ENCODE measurements at places on chromosomes 13 and 19.
A peak's percentile ranks its signal among the peaks of the same experiment; 100 is the strongest.

- DNase-seq: no peak
Measured at GRCh38 chr13:98977568-98978265, at the start of gene DOCK9. Gene DOCK9, minus strand, starts transcription at chr13:98978064. Its CDS starts 155 bp downstream, at chr13:98977909.

DNA sequence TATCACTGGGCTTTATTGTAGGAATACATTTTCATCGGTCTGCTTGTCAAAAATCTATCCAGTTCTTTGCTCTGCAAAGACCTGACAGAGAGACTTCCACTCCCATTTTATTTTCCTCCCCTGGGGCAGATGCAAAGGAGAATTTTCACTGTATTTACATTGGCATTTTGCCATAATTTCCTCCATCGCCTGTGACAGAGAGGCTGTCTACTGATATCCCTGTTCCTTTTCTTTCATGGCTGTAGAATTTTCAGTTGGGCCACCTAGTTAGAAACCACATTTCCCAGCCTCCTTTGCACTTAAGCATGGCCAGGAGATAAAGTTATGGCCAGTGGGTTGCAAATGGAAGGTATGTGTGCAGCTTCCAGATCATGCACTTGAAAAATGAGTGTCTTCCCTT lies 89.3 kb downstream of the NUFIP1 start:
- no peak for DNase-seq

DNA sequence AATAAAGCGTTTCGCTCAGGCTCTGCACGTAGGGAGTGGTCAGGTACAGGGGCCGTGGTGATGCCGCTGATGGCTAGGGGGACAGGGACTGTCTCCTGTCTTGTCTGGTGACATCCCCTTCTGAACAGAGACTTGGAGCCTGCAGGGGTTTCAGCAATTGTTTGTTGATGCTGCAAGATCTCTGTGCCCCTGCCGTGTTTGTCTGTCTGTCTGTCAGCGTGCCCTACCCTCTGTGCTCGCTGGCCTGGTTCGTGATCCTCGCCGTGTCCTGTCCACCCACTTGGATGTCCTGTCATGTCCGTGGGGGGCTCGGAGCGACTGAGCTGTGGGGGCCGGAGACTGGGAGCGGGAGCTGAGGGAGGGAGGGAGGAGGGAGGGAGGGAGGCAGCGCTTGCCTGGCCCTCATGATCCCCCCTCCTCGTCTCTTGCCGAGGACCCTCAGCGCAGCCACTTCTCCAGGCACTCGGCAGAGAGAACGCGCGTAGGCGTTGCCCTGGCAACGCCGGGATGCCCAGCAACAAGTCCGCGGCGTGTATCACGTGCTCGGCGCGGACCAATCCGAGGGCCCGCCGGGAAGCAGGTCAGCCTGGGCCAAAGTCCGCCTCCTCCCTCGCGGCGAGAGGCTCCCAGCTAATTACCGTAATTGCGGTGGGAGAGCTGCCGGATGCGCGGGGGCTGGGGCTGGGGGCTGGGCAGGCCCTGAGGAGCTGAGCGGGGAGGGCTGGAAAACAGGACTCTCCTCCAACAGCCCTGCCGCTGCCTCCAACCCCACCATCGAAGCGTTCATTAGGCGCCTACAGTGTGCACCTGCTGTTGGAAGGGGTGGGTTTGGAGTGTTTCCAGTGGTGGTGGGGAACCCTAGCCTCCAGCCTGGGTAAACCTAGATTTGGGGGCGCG lies 31.9 kb upstream of the FEM1A start:
- peak; percentile 7 for DNase-seq

GRCh38 chr13:26183416-26183815 lies 38.7 kb downstream of the RNF6 start:
- no peak for DNase-seq

DNA sequence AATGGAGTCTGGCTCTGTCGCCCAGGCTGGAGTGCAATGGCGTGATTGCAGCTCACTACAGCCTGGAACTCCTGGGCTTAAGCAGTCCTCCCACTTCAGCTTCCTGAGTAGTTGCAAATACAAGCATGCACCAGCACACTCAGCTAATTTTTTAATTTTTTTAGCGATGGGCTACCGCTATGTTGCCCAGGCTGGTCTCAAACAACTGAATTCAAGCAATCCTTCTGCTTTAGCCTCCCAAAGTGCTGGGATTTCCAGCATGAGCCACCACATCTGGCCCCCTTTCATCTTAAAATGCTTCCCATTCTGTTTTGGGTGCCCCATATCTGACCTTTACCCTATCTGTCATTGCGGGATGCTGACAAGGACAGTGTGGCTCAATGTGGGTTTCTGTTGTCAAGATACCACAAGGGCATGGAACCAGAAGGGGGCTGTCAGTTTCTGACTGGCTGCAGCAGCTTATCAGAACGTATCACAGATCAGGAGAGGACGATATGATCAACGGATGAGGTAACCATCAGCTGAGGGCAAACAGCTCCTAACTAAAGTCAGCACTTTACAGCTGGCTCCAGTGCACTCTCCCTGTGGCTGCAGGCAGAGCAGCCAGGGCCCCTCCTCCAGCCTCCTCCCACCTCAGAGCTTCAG lies 32.4 kb downstream of the GPR42 start:
- no peak for DNase-seq

DNA sequence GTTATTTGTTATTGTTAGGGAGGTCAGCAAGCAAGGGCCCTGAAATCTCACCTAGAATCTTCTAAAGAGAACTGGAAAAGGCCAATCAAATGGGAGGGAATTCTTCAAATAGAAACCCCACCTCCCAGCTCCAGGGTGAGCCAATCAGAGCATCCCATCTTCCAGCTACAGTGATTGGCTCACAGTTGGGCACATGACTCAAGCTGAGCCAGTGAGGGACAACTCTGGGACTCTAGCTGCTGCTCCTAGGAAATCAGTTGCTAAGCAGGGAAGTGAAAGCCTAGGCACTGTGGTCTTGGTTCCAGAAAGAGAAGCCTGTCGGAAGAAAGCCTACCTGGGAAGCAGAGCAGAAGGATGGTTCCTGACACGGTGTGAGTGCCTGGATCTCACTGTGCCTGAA lies 13.4 kb downstream of the TM6SF2 start:
- DNase-seq: no peak

GRCh38 chr19:18014197-18014596 lies 6.2 kb downstream of the ARRDC2 start:
- DNase-seq: no peak

DNA sequence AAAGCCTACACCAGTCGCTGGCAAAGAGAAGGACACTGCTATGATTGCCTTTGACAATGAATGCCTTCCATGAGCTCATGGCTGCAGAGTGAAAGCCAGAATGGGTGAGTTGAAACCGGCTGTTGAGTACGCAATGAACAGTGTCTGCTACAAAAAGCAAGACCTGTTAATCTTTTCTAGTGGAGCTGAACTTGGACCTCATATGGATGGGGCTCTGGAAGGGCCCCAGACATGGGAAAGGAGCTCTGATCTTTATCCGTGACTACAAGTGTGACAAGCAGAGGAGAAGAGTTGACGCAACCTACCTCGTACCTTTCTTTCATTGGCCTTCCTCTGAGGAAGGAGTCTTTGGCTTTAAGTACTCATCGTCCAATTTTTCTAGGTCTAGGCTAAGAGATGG lies 67.1 kb upstream of the TSC22D1 start:
- DNase-seq: no peak

GRCh38 chr13:58324161-58324560 lies 692.6 kb downstream of the PCDH17 start:
- DNase-seq: no peak

DNA sequence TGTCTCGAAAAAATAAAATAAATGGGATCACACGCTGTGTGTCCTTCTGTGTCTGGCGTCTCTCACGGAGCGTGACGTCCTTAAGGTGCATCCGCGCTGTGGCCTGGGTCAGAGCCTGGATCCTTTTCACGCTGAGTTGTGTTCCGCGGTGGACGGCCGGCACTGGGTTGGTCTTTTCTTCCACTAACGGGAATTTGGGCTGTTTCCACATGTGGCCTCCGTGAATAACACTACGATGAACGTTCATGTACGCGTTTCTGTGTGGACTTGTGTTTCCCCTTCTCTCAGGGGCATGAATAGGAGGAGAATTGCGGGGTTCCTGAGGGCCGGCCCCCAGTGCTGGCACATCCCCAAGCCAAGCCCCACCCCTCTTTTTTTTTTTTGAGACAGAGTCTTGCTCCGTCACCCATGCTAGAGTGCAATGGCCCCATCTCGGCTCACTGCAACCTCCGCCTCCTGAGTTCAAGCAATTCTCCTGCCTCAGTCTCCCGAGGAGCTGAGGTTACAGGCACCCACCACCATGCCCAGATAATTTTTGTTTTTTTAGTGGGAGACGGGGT lies 6.2 kb upstream of the PTBP1 start:
- DNase-seq: no peak

DNA sequence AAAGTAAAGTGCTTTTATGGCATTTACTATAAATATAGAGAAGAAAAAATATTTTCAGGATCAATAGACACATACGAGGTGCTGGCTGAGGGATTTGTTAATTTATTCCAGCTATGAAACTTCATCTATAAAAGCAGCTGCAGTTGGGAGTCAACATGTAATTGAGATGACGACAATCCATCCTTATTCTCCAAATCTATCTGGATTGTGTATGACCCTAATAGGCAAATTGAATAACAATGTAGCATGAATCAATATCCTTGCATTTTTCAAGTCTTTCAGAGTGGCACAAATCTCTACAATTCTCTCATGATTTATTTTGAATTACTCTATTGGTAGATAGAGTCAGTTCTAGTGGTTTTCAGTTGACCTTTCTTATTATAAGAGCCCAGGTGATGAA lies 1296.5 kb upstream of the SPRY2 start:
- DNase-seq: no peak

GRCh38 chr13:21075379-21076249 lies 14.2 kb upstream of the LATS2 start:
- no peak for DNase-seq

- DNase-seq: no peak
Measured at GRCh38 chr19:2952953-2953481, 8.2 kb upstream of the ZNF77 start.

GRCh38 chr13:19586904-19587634 lies 25.7 kb upstream of the TPTE2 start:
- peak; percentile 61 for DNase-seq

DNA sequence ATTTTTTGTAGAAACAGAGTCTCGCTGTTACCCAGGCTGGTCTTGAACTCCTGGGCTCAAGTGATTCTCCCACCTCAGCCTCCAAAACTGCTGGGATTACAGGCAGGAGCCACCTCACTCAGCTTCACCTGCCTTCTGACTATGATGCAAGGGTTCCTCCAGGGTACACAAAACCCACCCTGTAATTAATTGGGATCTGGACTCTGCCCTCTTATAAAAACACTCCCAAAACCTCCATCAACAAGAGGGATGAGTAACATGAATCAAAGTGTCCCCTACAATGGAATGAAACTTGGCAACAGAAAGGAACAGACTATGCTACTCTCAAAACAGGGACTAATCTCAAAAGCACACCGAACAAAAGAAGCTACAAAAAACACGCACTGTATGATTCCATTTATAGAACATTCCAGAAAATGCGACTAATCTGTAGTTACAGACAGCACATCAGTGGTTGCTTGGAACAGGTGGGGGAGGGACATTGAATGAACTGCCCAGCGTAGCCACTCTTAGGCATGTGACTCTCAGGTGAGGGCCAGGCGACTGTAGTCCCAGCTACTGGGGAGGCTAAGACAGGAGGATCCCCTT lies 3.2 kb upstream of the PRR36 start:
- no peak for DNase-seq

DNA sequence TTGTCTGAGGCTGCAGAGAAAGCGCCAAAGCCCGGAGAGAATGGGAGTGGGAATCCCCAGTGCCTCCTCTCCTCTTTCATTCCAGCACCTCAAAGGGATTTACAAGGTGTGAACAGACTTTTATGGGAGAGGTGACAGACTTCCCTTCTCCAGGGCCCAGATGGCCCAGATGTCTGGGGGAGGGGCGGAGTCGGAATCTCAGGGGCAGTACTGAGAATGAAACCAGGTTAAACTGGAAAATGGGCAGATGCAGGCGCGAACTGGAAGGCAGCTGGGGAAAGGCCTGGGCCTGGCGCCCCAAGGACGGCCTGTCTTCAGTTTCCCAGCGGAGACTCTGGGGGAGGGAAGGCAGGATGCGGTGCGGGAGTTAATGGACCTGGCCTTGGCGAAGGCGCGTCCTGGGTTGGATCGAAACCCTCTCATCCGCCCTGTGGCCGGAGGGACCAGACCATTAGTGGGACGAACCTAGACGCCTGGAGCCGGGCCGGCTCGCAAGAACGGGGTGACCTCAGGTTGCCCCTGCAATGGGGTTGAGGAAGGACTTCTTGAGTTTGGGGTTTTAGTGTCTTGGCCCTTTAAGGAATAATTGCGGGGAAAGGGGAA lies 592 bp upstream of the TRIP10 start:
- DNase-seq: no peak

DNA sequence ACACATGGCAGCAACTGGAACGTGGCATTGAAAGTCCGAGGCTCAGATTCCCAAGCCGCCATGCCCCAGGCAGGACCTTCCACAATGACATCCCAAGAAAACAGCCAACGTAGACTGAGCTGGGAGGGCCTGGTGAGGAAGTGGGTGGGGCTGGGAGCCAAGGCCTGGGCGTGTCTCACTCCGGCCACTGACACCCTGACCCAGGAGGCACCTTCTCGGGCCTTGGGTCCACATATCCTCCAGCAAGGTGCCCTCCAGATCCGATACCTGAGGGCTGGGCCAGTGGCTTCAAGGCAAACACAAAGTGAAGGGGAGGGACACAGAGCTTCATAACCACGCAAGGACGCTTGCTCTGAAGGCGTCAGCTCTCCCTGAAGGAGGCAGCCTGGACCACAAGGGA lies 43.0 kb downstream of the RAB20 start:
- DNase-seq: no peak

DNA sequence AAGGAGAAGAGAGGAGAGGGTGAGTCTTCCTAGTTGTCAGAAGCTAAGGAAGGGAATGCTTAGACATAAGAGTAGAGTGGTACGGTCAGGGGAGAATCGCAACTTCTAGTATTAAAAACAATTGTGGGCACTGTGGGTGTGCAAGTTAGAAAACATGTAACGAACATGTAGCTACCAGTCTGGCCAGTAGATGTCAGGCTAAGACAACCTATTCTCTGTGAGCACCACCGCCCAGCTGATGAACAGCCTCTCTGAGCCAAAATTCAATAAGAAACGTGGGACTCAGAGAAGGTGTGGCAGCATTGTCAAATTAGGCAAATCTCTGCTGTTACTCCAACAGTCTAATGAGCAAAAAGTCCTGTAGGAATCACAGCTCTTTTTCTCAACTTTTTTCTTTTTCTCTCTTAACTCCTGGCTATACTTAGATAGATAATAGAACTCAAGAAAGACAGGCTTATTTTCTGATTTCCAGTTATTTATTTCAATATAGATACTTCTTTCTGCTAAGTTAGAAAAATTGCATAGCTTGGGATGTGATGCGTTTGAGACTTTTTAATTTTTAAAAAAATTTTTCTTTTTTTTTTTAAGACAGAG lies 186.2 kb downstream of the USP12 start:
- DNase-seq: peak; percentile 47

GRCh38 chr13:70222926-70223325 lies 114.7 kb upstream of the KLHL1 start:
- DNase-seq: no peak

DNA sequence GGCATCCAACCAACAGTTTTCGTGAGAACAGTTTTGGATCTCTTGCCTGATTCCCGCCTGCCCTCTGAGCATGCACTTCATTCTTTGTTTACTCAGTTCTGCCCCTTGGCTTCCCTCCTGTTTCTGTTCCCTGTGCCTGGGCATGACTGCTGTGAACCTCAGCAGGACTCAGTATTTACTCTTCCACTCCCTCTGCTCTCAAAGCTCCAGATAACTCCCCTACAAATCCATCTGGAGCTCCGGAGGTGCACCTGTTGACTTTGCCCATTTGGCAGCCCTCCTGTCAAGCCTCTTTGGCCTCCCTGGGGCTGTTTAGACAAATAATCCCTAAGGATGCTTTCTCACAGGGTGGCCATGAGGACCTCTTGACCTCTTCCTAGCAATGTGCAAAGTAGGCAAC lies 34.2 kb upstream of the ARGLU1 start:
- no peak for DNase-seq

All from activated CD8-positive, alpha-beta memory T cell treated with anti-CD3 and anti-CD28 coated beads for 4 hours (primary cell).